Activated T-cell treated with anti-CD3 and anti-CD28 coated beads, Interleukin-2, amount 50 U/mL, for 72 hours (primary cell): ENCODE measurements at places on chromosomes 6 and 20.

GRCh38 chr20:36501367-36502006 lies 39.8 kb upstream of the MYL9 start:
- peak; percentile 8 for DNase-seq

DNA sequence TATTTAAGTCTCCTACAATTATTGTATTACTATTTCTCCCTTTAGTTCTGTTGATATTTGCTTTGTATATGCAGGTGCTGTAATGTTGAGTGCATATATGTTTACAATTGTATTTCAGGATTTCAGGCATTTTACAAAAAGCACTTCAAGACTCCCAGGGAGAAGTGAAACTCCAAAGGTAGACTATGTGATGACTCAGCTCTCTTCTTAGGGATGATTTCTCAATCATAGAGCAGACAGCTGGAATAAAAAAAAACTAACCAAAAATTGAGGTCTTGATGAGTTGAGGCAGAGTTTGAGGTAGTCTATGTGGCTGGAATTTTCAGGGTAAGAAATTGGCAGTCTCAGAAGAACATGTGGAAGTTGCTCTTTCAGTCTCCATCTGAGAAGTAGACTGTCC lies 786.1 kb downstream of the TFAP2A start:
- DNase-seq = no peak

DNA sequence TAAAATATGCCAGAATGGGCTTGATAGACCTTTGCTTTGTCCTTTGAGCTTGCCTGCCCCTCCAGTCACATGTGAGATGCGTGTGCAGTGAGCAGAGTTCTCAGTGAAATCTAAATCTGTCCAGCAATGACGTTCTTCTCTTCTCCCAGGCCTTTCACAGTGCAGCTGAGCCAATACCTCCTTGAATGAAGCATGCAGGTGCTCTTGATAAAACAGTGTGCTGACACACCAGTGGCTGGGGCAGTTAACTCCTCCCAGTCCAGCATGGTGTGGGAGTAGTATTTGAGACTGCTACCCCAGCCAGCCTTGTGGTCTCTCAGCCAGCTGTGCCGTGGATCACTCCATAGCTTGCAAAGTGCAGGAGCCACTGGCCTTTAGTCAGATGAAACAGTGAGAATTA lies 240.5 kb downstream of the FARS2 start:
- DNase-seq = no peak

DNA sequence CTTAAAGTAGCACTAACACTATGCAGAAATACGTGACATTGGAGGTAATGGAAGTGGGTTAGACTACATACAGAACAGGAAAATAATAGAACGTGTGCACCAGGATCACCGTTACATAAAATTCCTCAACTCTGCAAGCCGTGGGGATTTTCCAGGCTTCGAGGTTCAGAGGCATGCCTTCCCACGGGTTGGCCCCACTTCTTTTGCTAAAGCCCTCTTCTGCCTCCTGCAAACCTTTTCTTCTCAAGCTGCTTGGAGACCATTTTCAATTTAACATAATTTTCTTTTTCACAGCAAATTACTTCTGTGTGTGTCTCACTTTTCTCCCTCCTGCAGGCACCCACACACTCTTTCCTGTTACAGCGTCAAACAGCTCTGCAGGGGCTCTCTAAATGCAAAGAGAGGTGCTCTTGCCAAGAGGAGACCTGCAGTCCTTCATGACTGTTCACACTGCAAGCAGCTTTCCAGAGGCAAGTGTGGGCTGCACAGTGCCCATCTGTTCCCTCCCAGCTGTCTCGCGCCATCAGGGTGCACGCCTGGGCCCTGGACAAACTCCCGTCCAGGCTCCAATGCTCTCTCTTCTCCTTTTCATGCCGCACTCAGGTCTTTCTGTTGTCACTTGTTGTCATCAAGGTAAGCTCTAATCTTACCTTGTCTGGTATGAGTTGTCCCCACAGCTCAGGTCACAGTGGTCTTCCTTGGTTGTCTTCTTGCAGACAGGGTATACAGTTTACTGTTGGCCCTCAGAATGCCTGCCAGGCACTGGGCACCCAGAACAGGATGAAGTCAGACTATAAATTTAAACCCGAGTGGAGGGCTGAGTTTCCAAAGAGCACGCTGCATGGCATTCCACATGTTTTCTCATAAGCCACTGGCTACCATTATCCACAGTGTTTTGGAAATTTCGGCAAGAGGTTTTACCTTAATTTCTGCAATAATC lies 164.8 kb upstream of the GGTLC1 start:
- DNase-seq = no peak

- no peak for DNase-seq
These were observed 57.4 kb downstream of the TMC2 start for GRCh38 chr20:2593756-2594155.

DNA sequence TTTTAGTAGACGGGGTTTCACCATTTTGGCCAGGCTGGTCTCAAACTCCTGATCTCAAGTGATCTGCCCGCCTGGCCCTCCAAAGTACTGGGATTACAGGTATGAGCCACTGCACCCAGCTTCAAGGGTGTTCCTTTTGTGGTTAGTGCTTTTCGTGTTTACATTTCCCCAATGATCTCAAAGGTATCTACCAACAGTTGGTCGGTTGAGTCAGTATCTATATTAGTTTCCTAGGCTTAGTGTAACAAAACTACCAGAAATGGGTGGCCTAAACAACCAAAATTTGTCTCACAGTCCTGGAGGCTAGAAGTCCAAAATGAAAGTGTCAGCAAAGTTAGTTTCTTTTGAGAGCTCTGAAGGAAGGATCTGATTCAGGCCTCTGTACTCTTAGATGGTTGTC lies 30.1 kb downstream of the CASP8AP2 start:
- peak; percentile 24 for DNase-seq

- DNase-seq = peak; percentile 59
These were observed at the start of gene TFAP2C for GRCh38 chr20:56628873-56629463. Gene TFAP2C (plus strand): TSS chr20:56629306. CDS start chr20:56629545, 239 bp downstream.

- DNase-seq = no peak
These were observed 790 bp downstream of the NEDD9 start for GRCh38 chr6:11231564-11232192.

GRCh38 chr6:13836170-13836569 lies 21.8 kb upstream of the MCUR1 start:
- no peak for DNase-seq

- DNase-seq = no peak
These were observed 144.0 kb downstream of the THBS2 start for GRCh38 chr6:169109411-169110220.
